ENCODE measurements at places on chromosomes 16 and 17. TPM values are rescaled to one million over a fixed set of nuclear protein-coding genes. Genes with fewer than 3 reads are reported as not detected.

The GH1 gene
- not detected for total RNA-seq

The ABCA10 gene
- total RNA-seq, result 0.12 TPM

The HIRIP3 gene
- 13.9 TPM for total RNA-seq

The NIP7 gene
- 55.8 TPM for total RNA-seq

The NEUROD2 gene
- not detected for total RNA-seq

The FA2H gene
- 34.0 TPM for total RNA-seq

The HOXB9 gene
- total RNA-seq, result 7.2 TPM

The SEPTIN1 gene
- total RNA-seq, result 2.0 TPM

The KRTAP2-3 gene
- total RNA-seq, result not detected
